Iris pigment epithelial cell (primary cell): ENCODE measurements at places on chromosomes 3 and 15.

GRCh38 chr3:132592216-132592615 lies 4.9 kb upstream of the ACKR4 start:
- DNase-seq, result no peak

GRCh38 chr3:102410616-102411015 lies 24.2 kb upstream of the ZPLD1 start:
- DNase-seq, result peak; percentile 7

- no peak for DNase-seq
These were observed 1.8 kb downstream of the STAG1 start for GRCh38 chr3:136750209-136750896.

DNA sequence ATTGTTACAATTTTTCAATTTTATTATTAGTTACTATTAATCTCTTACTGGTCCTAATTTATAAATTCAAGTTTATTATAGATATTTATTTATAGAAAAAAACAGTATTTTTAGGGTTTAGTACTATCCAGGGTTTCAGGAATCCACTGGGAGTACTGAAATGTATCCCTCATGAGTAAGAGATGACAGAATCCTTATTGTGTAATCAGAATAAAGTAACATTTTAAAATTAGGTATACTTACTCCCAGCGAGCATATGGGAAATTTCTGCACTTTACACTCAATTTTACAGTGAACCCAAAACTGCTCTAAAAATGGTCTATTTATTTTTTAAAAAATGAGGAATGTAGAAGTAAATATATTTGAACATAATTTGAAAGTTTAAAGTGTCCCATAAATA lies 202.7 kb downstream of the CGGBP1 start:
- DNase-seq, result peak; percentile 1

- DNase-seq, result peak; percentile 73
These were observed 47.0 kb downstream of the ZBTB20 start for GRCh38 chr3:115099986-115100571.

- peak; percentile 22 for DNase-seq
These were observed 81.1 kb downstream of the LRRK1 start for GRCh38 chr15:101000271-101000681.

DNA sequence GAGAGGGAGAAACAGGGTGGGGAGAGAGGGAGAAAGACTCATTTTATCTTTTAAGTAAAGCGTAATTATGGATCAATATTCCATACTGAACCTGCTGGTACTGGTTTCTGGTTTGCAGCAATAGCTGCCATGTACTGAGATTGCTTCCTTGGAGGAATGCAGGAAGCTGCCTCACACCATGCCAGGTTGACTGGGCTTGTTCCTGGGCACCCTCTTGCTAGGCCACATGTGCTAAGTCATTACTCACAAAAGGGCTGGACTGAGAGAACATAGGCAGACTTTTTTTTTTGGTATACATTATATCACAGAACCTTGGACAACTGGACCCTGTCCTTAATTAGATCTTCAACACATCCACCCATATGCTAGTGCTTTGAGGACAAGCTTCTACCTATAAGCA lies 193.4 kb downstream of the ZNF621 start:
- no peak for DNase-seq

DNA sequence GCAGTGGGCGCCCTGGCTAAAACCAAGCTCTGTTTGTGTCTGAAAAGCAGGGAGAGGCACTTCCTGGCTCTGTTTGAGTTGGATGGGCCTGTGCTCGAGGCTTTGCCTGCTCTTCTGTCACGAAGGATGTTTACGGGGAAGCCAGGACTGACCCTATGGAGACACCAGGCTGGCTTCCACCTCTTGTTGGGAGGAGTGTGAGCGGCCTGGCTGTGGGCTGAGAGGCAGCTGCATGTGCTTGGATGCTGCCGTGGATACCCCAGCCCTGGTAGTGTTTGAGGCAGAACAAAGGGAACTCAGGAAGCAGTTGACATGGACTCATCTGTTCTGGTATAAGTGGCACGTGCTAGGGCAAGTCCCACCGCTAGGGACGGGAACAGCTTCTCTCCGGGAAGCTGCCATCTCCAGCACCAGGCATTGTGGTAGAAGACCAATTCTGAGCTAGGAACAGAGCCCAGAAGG lies 17.6 kb upstream of the SLC41A3 start:
- DNase-seq, result no peak

DNA sequence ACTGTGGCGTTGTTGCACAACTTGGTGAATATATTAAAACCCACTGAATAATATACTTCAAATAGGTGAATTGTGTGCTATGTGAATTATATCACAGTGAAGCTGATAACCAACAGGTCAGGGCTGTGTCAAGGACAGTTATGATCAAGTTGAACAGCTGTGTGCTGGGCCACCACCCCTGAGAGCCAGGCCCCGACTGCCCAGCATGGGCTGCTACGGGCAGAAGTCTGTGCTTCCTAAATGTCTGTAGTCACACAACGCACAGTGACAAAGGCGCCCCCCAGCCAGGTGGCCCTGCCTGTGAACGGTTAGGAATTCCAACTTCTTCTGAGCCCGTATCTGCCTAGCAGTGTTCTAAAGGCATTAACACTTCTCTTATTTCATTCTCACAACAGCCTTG lies 32.8 kb downstream of the TKT start:
- no peak for DNase-seq

GRCh38 chr3:107272885-107273284 lies 104.4 kb upstream of the CCDC54 start:
- DNase-seq, result no peak

DNA sequence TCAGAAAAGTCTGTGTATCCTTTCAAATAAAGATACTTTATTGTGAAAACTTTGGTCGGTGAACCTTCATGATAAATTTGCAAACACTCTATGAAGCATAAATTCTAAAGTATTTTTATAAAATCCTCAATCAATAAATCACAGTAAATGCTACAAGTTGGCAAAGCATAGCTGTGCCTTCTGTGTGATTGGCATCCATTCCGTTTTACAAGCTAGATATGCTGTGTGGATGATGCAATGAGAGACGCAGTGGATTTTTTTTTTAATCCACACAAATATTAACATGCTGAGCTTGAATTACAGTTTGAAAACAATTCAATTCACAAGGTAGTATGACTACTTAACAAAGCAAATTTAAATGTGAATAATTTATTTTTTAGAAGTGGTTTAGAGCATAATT lies 937.2 kb downstream of the ZPLD1 start:
- no peak for DNase-seq

DNA sequence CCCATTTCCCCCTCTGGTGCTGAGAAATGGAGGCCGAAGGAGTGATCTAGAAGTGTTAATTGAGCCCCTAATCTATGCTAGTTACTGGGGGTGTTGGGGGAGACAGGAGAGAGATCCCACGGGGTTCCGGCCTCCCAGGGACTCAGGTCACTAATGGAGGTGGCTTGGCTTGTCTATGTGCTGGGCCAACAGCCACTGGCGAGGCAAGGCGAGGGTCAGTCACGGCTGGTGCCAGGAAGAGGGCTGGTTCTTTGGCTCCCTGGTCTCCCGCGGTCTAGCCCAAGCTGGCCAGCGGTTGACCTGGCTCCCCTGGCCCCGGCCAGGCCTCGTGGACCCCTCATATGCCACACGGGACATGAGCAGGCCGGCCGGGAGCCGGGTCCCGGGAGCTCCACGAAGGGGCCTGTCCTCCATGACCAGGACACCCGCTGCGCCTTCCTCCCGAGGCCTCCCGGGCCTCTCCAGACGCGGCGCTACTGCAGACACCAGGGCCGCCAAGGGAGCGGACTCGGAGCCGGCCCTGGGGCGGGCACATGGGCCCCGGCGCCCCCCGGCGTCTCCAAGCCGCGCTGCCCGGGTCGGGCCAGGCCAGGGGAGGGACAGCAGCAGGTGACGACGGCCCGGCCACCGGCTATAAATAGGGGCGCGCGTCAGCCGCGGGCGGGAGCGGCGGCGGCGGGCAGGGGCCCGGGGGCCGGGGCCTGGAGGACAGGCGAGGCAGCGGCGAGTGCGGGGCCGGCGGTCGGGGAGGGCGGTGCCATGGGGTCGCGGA lies at the start of gene ALPK3:
ALPK3 (plus strand) TSS at position 663 of the 772 bp plus-strand sequence; CDS start at position 760, 97 bp downstream.
- no peak for DNase-seq

DNA sequence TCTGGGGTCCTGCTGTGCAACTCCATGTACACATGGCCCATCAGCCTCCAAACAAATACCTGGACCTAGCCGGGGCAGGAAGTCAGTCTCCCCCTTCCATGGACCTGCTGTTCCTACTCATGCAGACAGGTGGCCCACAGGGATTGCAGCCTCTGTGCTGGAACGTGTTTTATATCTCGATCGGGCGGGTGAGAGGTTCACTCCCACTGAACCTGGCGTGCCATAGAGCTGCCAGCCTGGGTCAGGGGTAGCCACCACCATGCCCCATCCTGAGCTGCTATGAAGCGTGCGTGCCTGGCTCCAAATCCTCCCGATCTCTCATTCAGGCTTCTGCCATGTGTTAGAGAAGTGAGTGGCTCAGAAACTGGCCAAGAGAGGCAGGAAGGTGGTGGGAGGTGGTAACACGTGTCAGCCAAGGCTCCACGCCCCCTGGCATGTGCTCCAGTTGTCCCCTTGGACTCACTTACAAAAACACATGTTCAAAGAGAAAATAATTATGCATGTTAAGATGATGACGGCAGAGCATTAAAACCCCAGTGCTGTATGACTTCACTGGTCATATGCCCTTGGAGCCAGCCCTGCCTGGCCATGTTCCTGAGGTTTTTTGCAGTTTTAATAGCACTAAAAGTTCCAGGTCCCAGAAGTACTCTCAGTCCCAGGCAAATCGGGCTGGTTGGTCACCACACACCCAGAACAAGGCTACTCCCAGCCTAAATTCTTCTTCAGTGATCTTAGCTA lies 30.6 kb downstream of the CTSH start:
- DNase-seq, result no peak

DNA sequence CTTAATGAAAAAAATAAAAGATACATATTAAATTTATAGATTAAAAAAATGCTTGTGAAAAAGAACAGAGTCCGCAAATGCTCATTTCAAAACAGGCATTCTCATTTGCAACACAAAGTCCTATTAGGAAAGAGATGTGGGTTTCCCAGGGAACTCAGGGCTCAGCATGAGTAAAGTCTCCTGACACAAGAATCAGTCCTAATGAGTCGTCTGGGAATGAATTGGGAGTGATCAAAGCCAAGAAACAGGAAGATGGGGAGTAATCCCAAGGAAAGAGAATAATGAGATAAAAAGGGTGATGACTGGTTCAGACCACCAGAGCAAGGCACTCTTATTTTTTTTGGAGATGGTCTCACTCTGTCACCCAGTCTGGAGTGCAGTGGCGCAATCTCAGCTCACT lies 443.7 kb downstream of the NR2F2 start:
- DNase-seq, result no peak

GRCh38 chr15:29988701-29989100 lies 94.1 kb upstream of the GOLGA8J start:
- DNase-seq, result peak; percentile 6

DNA sequence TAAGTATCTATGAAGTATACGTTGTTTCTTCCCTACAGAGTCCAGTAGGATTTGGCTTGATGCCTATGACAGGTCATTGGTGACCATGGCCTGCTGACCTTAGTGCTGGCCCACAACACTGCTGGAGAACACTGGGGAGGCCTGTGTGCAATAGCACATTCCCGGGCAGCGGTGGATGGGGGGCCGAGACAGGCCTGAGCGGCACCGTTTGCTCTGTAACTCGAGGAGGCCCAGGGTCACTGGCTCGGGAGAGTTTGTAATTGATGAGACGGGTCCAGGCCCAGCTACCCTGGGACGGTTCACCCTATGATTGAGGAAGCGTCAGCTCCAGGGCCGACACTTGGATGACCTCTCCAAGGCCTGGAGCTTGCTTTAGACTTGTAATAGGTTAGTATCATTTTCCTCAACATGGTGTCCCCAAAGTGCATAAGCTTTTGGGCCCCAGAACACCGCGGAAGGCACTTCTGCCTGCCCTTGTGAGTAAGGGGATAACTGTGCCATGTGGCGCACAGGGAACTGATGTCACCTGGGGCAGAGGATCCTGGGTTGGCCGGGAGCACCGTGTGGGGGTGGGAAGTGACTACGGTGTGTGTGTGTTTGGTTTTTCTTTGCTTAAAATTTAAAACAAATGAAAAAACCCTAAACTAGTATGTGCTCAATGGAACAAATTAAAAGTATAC lies 12.0 kb downstream of the TRPM1 start:
- no peak for DNase-seq

GRCh38 chr15:64355348-64355943 lies 527 bp downstream of the CSNK1G1 start:
- no peak for DNase-seq

GRCh38 chr3:136728918-136729317 lies 23.3 kb downstream of the STAG1 start:
- peak; percentile 85 for DNase-seq

GRCh38 chr3:33131331-33132018 lies 17.7 kb downstream of the CRTAP start:
- peak; percentile 73 for DNase-seq

GRCh38 chr15:51494411-51495314 lies 127.9 kb downstream of the DMXL2 start:
- peak; percentile 81 for DNase-seq

- peak; percentile 52 for DNase-seq
These were observed 52.8 kb downstream of the CLASP2 start for GRCh38 chr3:33665294-33665693.

DNA sequence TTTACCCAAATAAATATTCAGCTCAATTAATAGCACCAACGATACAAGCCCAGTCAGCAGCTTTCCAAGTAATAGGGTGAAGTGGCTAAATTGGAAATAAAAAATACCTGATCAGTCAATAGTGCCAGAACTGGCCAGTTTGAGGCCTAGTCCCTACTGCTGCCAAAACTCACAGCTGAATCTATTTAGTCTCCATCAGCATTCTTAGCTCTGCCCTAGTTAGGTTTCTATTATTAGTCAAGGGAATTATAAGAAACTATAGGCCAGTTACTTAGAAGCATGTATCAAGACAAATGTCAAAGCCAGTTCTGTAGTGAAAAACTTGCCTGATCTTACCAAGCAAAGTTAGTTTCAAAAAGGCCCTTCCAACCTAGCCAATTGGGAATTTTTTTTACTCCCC lies 146.2 kb upstream of the ZBTB20 start:
- no peak for DNase-seq

DNA sequence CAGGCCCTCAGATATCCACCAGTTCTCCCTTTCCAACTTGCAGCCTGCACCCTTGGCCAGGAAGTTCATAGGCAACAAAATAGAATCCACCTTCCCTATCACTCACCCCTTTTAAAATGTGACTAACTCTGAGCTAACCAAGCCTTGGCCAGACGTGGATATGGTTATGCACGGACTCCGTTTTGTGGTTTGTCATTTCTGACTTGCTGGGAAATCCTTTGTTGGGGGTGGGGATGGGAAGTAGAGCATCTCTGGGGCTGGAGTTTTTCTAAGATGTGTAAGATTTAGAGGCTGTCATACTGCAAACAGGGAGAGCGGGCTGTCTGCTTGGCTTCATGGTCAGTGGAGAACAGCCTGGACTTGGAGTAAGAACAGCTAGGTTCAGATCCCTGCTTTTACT lies 62.6 kb downstream of the SMAD3 start:
- DNase-seq, result peak; percentile 98

DNA sequence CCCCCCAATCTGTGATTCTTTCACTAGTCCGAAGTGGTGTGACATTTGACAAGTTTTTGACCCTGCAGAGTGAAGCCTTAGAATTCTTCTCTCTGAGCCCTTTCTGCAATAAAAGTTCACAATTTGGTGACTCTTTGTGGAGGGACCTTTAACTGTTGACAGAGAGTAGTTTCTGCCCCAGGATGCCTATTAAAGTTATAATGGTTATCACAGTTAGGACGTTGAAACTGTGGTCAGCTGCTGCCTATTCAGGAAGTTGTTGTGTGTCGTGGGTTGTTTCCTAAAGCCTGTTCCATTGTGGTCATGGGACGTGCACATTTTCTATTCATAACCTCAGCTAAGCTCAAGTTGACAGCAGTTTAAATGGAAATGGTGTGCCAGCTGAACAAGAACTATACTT lies 274.5 kb downstream of the NEK10 start:
- DNase-seq, result no peak

- no peak for DNase-seq
These were observed 58.9 kb downstream of the ZNF148 start for GRCh38 chr3:125316246-125316645.

- no peak for DNase-seq
These were observed 215.8 kb downstream of the KCNH8 start for GRCh38 chr3:19364148-19364547.
